ENCODE measurements at places on chromosomes 7 and 10.

GRCh38 chr7:83410989-83411591 is 237.8 kb downstream of the SEMA3E start:
- no peak for DNase-seq

DNA sequence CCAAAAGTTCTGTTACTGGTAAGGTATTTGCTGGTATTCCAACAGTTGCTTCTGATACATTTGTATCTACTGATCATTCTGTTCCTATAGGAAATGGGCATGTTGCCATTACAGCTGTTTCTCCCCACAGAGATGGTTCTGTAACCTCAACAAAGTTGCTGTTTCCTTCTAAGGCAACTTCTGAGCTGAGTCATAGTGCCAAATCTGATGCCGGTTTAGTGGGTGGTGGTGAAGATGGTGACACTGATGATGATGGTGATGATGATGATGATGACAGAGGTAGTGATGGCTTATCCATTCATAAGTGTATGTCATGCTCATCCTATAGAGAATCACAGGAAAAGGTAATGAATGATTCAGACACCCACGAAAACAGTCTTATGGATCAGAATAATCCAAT is 131.0 kb downstream of the AASS start:
- DNase-seq = peak; percentile 56

GRCh38 chr7:148535217-148535616 is 55.3 kb upstream of the C7orf33 start:
- peak; percentile 36 for DNase-seq

DNA sequence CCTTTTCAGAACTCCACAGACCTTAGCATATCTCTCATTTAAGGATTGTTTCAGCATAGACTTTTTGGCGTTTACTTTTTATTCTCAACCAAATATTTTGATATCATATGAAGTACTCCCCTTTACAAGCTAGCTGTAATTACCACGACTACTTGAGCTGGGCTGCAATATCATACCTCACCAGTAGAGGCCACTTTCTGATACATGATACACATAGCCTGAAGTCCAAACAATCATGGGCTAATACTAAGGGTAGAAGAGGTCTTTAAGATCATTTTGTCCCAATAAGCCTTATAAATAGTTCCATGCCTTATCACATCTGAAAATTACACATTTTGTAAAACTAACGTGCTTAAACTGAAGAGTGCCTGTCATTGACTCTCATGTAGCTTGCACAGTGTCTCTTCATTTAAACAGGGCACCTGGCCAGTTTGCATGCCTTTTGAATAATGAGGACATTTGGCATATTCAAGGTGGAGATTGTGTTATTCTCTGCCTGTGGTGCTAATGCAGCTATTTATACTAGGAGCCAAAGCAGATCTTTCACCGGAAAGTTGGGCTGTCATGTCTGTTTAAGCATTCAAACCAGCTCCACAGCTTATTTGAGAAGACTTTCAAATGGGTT is 403.7 kb upstream of the ZMIZ1 start:
- peak; percentile 37 for DNase-seq

DNA sequence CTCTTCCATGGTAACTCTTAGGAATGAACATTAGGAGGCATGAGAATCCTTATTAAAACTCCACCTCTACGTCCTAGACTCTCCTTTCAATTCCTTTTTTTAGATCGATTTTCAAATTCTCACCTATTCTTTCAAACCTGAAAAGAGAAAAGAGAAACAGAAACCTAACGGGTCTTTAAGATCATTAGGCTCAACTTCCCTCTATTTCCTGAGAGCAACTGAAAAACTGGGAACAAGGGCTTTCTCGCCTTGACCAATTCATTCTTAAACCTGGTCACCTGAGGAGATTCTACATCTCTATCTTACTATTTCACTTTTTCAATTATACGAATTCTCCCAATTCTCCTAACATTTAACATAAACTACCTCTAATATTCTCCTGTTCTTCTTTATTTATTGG is 2.8 kb downstream of the TFEC start:
- no peak for DNase-seq

DNA sequence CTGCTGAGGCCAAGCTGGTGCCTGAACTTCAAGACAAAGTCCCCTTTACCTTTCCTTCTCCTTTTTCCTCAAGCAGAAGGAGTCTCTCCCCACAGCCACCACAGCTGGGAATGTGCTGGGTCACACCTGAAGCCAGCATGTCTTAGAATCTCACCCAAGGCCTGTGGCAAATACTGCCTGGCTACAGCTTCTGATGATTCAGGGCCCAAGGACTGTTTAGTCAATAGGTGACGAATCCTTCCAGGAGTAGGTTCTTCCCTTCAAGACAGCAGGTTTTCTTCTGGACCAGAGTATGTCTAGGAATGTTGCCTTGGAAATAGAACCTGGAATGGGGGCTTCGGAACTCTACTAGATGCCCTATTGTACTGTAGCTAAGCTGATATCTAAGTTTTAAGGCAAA is 374.6 kb downstream of the KIF20B start:
- DNase-seq = peak; percentile 34

DNA sequence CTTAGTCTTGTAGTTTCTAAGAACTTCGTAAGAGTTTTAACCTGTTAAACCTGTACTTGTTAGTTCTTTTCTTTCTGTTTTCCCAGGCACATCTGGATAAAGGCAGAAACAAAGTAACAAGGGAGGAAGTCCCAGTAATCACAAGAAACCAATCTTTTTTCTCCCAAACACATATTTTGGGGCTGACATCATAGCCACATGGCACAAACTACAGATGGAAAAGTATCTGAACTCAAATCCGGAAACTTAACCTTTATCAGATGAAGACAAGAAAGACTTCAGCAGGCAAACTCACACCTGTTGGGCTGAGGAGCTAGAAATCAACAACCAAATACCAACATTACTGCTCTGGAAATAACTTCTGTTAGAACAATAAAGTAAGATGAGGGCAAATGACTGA is 67.1 kb downstream of the CUBN start:
- peak; percentile 87 for DNase-seq

DNA sequence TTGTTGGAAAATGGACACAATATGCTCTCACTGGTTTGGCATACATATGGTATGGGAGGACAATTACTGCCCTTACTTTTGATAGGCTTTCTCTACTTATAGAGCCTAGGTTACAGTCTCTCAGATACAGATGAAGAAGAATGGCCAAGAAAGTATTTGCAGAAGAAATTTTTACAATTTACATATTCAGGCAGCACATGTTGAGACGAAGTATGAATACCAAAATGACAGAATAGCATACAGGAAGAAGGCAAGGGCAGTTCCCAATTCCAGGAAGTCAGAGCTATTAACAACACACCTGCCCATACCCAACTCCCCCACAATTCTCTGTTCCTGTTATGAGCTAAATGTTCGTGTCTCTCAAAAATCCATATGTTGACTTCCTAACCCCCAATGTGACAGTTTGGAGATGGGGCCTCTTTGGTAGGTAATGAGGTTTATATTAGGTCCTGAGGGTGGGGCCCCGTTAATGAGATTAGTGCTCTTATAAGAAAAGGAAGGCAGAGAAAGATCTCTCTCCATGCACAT is 67.8 kb downstream of the DOCK4 start:
- DNase-seq = no peak

DNA sequence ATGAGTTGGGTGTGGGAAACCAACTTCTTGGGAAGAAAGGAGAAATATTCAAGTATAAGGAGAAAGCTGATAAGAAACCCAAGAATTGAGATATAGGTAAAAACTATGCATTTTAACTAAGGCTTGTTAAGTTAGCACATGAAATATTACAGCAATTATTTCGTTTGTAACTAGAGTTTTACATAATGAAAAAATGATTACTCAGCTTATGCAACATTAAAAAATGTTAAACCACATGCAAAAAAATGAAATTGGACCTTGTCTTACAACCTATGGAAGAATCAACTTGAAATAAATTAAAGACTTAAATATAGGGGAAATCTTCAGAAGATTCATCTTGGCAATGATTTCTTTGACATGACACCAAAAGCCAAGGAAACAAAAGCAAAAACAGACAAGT is 183.2 kb downstream of the CDCA7L start:
- DNase-seq = no peak

DNA sequence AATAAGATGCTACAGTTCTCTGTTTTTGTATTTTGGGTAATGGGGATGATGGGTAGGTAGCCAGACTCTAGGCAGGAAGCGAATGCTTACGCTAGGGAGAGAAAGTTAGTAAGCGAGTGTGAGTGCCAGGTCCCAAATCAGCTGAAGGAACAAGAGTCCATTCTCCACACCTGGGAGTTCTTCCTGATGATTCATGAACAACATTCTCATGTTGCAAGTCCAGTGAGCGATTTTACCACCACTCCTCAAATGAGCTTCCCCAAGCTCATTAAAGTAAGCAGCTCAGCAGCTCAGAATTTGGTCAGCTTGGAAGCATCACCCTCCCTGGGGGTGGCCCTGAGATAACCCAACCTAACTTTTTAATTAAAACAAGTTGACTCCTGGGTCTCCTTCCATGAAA is 27.3 kb downstream of the SH3PXD2A start:
- peak; percentile 68 for DNase-seq

DNA sequence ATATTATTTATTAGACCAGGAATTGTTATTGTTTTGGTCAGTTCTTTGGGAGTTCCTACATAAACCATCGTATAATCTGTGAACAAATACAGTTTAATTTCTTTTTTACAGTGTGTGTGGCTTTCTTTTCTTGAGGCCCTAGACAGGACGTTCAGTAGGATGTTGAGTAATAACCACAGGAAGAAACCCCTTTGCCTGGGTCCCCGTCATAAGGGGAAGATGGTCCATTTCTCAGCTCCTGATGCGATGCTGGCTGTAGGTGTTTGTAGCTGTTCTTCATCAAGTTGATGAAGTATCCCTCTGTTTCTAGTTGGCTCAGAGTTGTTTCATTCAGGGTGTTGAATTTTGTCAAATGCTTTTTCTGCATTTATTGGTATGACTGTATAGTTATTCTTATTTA is 219.7 kb upstream of the ADARB2 start:
- DNase-seq = peak; percentile 11

DNA sequence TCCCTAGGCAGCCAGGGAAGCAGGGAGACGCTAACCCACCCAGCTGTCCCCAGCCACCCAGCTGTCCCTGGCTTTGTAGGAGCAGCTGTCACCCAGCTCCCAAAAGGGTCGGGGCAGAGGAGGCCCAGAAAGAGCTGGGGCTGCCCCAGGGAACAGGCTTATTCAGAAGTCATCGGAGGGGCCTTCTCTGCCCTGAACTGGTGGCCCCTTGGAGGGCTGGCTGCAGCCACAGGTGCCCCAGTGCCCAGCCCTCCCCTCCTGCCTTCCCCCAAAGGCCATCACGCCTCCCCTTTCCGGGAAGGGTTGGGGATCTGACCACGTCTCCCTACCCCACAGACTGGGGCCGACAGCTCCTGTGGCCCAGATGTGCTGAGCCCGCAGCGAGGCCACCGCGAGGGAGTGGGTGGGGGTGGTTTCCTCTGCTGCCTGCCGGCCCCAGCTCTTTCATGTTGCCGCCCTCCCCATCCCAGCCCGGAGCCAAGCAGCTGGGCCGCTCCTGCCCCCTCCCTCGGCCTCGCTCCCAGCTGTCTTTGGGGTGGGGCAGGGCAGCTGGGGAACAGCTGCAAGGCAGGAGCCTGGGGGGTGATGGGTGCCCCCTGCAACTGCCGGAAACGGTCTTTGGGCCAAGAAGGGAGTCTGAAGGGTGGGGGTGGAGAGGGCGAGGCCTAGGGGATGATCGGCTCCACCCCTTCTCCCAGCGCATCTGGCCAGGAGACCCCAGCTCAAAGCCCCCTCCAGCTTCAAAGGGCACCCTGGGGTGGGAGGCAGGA is 16.8 kb downstream of the TRIM8 start:
- no peak for DNase-seq

GRCh38 chr10:36446881-36447280 is 678.5 kb upstream of the ANKRD30A start:
- DNase-seq = no peak

- DNase-seq = no peak
Observed at GRCh38 chr10:112735041-112735695, 214.9 kb upstream of the TCF7L2 start.

DNA sequence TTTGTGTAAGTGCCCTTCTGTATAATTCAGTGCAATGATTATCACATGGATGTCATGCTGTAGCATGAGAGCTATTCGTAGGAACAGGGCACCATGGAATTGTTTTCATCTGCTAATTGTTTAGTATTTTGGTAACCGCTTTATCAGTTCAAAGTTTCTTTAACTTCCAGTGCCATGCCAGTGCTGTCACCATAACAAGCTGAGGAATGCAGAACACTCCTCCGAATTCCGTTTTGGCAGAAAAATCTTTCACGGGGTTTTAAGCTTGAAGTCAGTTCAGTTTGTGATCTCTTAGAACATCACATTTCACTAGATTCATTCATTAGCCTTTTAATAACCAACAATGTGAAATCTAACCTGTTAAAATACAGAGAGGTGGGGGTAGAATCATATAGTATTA is 117.2 kb upstream of the SEMA3C start:
- no peak for DNase-seq

DNA sequence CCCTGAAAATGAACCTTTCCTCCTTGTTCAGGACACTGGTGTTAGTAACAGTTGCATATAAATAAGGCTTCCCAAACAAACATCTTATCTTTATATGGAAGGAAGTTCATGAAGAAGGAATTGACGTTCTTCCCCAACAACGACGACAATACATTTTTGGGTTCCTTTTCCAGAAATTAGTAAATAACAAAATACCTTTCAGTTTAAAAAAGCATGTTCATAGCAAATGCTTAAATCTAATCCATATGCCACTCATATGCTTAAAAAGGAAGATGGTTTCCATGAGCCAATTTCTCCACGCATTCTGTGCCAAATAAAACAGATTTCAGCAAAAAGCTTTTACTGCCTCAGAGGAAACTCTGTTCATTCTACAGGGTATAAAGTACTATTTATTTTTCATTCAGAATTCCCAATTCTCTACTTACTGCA is 182.6 kb downstream of the COBL start:
- DNase-seq = no peak

GRCh38 chr10:23432166-23432565 is 6.7 kb upstream of the OTUD1 start:
- peak; percentile 7 for DNase-seq

GRCh38 chr10:44935201-44935965 is 24.2 kb upstream of the RASSF4 start:
- peak; percentile 85 for DNase-seq

- peak; percentile 54 for DNase-seq
Observed at GRCh38 chr7:85176197-85176596, 10.7 kb downstream of the SEMA3D start.

DNA sequence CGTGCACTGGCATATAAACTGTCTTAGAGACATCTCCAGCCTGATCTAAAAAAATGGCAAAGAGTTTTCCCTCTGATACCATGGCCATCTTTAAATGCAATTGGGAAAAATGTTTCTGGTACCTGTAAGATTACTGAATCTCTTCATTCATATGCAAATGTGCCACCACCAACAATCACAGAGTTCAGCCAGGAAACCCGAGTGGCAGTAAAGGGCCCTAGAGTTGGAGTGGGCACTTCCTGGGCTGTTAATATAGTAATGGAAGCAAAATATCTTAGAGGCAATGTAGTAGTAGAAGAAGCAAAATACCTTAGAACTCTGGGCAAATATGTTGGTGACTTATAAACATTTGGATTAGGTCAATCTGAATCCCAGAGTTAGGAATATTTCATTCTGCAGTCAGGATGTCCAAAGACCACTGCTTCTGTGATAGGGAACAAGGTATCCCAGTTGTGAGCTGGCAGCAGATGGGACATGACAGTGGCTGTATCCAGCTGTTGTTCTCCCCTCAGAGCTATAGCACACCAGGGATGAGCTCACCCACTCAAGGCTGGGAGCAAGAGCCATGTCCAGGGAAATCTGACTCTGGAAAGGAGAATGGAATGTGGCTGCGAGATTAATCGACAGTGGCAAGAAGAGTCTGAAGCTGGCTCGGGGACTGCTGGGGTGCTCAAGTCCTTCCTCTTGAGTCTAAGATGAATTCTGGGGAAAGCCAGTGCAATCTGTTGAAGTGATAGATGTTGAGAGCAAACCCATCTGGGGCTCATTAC is 332.1 kb downstream of the PHTF2 start:
- no peak for DNase-seq

- DNase-seq = peak; percentile 16
Observed at GRCh38 chr7:3217166-3217565, 83.9 kb upstream of the SDK1 start.

Data from HT1080 (cell line).